Activated CD4-positive, alpha-beta memory T cell treated with anti-CD3 and anti-CD28 coated beads for 36 hours (primary cell): ENCODE measurements at places on chromosomes 4 and X.

DNA sequence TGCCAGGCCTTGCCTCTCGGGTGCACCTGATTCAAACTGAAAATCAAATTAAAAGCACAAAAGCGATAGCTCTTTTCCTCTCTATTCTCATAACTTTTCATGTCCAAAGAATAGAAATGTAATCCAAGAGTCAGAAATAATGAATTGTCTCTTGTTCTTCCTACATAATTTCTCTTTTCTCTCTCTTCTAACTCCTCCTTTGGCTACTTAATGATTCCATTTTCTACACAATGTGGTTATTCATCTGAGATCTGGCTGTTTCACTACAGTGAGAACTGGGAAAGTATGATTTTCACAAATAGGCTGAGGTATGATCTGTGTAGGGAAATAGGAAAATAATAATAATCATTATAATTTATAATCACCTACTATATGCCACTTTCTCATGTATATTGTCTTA, 703.5 kb downstream of the PDHA2 start:
- H3K4me3 ChIP-seq, result no peak overlapping the region
- no peaks in the 10 kb centered on the region for H3K27me3 ChIP-seq
- no peaks in the 10 kb centered on the region for H3K4me1 ChIP-seq
- no peaks in the 10 kb centered on the region for H3K36me3 ChIP-seq
- DNase-seq, result no peak

DNA sequence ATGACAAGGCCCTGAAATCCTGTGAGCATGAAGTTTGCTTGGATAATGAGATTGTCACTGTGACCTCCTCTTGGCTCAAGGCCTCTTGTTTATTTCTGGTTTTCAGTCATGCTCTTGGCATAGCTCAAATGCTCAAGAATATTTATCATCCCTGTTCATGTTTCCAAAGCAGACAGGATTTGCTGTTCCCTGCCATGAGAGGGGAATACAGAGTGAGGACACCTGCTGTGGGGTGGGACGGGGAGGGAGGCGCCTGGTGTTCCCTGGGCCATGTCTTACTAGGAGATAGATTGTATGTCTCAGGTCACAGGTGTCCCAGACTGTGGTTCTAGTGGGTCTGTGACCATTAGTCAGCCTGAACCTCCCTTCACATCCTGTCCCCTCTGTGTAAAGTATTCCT, 34.9 kb upstream of the SH3RF1 start:
- DNase-seq, result no peak
- no peaks in the 10 kb centered on the region for H3K36me3 ChIP-seq
- no peak overlapping the region for H3K4me3 ChIP-seq
- no peaks in the 10 kb centered on the region for H3K4me1 ChIP-seq

- no peak overlapping the region for H3K27ac ChIP-seq
- H3K27me3 ChIP-seq, result no peaks in the 10 kb centered on the region
- H3K4me1 ChIP-seq, result no peaks in the 10 kb centered on the region
- H3K36me3 ChIP-seq, result peaks cover 21% of the 10 kb centered on the region
- DNase-seq, result no peak
- H3K4me3 ChIP-seq, result no peak overlapping the region
Observed at GRCh38 chr4:2333356-2333841, 71.5 kb upstream of the MXD4 start.

DNA sequence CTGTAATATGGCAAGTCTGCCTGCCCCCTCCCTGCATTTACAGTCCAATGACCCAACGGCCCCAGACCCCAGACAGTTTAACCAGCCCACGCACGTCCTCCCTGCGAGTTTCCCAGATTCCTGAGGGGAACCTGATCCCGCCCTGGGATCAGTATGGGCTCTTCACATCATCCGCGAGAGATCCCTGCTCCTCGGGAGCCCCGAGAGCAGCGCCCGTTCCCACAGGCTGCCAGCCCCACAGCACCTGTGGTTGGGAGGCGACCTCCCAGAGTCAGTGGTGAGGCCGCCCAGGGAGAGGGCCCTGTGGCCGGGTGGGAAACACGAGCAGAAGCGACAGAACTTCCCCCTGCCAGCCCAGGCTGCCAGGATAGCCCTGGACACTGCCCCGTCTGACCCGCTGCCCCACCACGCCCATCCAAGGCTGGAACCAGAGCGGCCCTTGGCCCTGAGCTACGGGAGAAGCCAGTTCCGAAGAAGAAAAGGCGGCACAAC, 32.8 kb downstream of the TSC22D3 start:
- H3K27me3 ChIP-seq, result peaks cover 2% of the 10 kb centered on the region
- peaks cover 39% of the 10 kb centered on the region for H3K4me1 ChIP-seq
- H3K36me3 ChIP-seq, result no peaks in the 10 kb centered on the region
